ENCODE measurements at places on chromosomes 4 and X. TPM values are rescaled to one million over a fixed set of nuclear protein-coding genes. Genes with fewer than 3 reads are reported as not detected.

DCAF8L2 gene
- total RNA-seq = not detected

NXF3 gene
- total RNA-seq = 0.74 TPM

SMIM10L2A gene
- total RNA-seq = 7.0 TPM

DNA sequence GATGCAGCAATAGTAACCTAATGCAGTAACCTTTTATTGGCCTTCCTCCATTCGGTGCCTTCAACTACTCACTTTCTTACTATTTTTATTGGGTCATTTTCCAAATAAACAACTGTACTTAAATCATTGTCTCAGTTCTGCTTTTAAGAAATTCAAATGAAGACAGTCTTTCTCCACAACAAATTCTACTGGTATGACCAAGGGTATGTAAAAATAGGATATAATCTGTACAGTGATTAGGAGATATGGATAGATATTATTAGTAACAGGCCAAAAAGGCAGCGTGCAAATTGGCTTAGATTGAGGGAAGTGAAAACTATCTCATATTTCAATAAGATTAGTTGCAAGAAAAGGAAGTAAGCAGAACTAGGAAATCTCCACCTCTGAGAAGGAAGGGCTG is 177.4 kb upstream of the PPP1R2C start:
- H3K36me3 ChIP-seq = no peaks in the 10 kb centered on the region
- no peak for DNase-seq
- peak overlapping the region; percentile 65 for H3K27ac ChIP-seq

IQCM gene
- not detected for total RNA-seq

GRCh38 chrX:38363046-38363445 is 10.6 kb downstream of the OTC start:
- no peaks in the 10 kb centered on the region for H3K4me1 ChIP-seq
- H3K27me3 ChIP-seq = no peaks in the 10 kb centered on the region
- H3K27ac ChIP-seq = no peak overlapping the region
- no peak for DNase-seq
- H3K36me3 ChIP-seq = no peaks in the 10 kb centered on the region

DNA sequence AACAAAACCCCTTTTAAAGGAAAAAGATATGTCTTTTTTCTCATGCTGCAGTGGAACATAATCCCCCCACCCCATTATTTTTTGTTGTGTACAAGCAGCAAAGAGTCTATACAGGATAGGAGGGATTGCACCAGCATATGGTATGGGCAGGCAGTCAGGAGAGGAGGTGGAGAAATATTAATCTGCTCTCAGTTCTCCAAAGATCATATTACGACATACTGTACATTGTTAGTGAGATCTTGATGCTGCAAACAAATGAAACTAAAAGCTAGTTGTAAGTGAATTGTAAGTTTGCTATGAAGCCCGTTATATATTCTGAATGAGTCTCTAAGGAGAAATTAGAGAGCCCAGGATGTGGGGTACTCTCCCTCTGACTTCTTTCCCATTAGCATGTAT is 75.3 kb downstream of the RAPGEF2 start:
- no peak overlapping the region for H3K27ac ChIP-seq
- no peak overlapping the region for H3K4me3 ChIP-seq
- no peak for DNase-seq
- H3K4me1 ChIP-seq = peaks cover 72% of the 10 kb centered on the region
- no peaks in the 10 kb centered on the region for H3K36me3 ChIP-seq

DNA sequence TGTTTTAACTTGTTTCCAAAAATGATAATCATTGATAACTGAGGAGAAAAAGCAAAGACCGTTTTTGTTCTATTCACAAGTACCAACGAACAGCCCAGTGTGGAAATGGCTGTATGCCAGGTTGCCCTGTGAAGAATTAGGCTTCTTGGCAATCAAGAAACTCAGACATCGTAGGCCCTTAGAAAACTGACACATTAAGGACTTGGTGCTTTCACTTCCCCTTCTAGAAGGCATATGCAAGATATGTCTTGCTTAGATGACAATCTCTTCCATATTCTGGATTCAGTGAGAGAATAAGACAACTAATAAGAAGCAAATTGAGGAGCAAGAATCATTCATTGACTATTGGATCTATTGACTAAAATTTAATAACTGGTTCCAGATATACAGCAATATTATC is 56.6 kb downstream of the ANAPC10 start:
- H3K4me1 ChIP-seq = no peaks in the 10 kb centered on the region
- peaks cover 7% of the 10 kb centered on the region for H3K36me3 ChIP-seq
- no peak overlapping the region for H3K27ac ChIP-seq
- H3K4me3 ChIP-seq = no peak overlapping the region

- no peak overlapping the region for H3K27ac ChIP-seq
- no peak overlapping the region for H3K4me3 ChIP-seq
- peaks cover 6% of the 10 kb centered on the region for H3K27me3 ChIP-seq
- no peaks in the 10 kb centered on the region for H3K36me3 ChIP-seq
Measured at GRCh38 chrX:40831750-40832149, 96.4 kb upstream of the MED14 start.
